Fibroblast of mammary gland (primary cell): ENCODE measurements at places on chromosomes 5 and 9.

DNA sequence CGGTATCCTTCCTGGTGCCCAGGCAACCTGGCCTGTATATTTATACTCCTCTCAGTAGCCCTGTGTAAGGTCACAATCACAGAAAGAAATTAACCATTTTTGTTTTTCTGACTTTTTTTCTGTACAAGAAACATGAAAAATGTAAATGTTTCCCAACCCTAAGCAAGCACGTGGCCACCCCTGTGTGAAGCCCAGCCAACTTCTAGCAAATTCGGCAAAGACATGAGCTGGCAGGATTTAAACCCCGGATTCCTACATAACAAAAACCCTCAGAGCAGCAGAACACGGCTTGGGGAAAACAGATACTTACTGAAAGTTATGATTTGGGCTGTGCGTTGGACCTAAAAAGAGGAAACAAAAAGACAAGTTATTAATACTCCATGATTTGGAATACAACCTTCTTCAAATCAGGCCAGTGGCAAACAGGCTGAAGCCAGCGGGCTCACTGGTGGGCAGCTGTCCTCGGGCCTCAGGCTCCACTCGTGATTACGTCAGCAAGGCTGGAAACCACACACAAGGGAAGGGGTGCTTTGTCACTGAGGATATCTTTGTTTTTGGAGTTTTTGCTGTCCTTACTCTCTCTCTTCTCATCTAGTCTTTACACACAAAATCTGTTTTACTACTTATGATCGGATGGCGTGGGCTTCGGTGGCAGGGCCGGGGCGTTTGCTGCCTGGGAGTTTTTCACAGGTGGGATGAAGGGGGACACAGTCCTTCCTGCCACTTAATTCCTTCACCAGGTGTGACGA lies 194.1 kb downstream of the ROR2 start:
- peak; percentile 34 for DNase-seq

GRCh38 chr5:68254810-68255209 lies 39.3 kb downstream of the PIK3R1 start:
- no peak for DNase-seq

DNA sequence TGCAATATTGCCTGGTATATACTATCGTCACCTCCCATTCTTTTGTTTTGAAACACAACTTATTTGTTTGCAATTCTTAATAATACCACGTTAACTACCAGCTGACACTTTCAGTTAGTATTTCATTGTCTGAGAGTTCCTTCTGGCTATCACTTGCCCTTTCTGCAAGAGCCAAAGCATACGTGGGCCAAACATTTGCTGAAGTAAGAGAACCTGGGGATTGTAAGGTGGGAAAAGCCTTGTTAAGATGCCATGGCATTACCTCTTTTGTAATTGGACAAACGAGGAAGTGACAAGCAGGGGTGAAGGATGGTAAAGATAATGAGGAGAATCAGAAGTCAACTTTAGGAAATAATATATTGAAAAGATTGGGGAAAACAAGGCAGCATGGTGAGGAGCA lies 47.7 kb downstream of the FYB1 start:
- DNase-seq: no peak

DNA sequence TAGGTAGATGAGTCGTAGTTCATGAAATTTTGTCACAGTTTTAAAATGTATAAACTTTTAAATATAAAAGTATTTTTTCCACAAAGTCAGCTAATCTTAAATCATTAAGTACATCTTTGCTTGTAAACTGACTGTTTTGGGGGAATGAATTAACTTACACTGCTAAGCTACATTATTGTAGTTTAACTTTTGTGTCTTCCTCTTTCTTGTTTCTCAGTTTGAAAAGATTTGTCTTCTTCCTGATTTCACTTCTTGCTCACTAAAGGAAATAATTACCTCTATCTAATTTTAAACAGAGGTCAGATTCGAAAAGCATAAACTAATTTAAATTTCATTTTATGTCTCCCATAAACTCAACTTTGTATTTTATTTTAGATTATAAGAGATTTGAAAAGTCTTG lies 5.7 kb downstream of the NIPSNAP3B start:
- DNase-seq: no peak

- no peak for DNase-seq
Measured at GRCh38 chr5:100694100-100694499, 158.9 kb downstream of the FAM174A start.

- DNase-seq: no peak
Measured at GRCh38 chr5:31887556-31887955, 248.6 kb downstream of the PDZD2 start.

- no peak for DNase-seq
Measured at GRCh38 chr5:115241881-115242642, 20.6 kb downstream of the PGGT1B start.

DNA sequence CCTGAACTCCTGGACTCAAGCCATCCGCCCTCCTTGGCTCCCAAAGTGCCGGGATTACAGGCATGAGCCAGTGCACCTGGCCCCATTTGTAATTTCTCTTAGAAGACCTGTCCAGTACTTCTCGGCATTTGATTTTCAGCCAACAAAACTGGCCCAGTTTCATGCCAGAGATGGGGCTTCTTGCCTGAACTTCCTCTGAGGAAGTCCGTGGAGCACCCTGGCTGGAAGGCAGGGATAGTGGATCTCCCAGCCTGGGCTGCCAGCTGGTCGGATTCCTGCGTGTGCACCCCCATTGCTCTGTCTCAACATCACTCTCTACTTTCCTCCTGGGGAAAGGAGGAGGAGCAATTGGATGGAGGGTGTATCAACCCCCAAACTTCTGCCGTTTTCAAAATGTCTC lies 39.0 kb downstream of the FAM78A start:
- no peak for DNase-seq

DNA sequence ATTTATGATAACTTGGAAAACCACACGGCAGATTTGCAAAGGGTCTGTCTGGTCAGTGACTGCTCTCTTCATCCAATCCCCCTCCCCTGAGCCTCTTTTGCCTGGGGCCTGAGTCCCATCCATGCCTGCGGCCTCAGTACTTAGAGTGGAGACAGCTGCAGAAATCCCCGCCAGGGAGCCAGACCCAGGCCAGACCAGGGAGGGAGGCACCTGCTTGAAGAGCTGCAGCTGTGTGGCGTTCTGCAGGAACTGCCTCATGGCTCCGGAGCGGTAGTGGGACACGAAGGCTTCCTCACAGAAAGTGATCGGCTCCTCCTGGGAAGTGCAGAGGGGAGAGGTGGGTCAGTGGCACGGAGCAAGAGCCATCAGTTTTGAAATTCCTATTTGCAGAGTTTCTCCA lies 101.6 kb downstream of the CRB2 start:
- DNase-seq: no peak

DNA sequence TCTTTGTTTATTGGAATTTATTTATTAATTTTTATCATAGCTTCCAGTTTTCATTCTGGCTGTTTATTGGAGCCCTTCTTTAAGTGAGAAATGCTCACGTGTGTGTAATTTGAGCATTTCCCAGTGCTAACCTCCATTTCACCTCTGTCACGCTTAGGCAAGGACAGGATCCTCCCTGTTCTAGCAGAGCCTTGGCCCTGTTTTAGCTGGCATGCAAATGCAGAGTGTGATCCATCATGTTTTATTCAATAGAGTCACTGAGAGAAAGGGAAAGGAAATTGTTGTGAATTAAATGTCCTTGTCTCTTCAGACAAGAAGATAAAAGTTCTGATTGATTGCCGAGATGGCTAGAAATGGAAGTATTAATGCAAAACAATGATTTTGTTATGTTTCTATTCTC lies 137.3 kb upstream of the ACO1 start:
- no peak for DNase-seq

DNA sequence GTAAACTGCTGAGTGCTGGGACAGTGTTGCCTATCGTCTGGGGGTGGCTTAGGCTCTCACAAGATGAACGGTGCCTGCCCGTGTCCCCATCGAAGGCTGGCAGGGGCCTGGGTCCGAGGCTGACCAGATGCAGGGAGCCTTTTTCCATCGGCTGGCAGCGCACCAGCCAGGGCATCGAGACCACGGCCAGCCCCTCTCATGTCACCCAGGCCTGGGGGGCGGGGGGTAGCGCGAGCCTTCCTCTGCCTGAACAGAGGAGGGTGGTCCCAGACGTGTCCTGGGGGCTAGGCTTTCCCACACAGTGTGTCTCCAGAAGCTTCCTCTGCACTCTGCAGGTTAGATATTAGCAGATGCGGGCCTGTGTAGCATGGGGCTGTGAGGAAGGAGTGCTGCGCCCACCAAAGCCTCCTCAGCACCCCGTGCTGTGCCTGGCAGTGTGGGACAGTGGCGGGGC lies 17.3 kb downstream of the FGD3 start:
- no peak for DNase-seq

DNA sequence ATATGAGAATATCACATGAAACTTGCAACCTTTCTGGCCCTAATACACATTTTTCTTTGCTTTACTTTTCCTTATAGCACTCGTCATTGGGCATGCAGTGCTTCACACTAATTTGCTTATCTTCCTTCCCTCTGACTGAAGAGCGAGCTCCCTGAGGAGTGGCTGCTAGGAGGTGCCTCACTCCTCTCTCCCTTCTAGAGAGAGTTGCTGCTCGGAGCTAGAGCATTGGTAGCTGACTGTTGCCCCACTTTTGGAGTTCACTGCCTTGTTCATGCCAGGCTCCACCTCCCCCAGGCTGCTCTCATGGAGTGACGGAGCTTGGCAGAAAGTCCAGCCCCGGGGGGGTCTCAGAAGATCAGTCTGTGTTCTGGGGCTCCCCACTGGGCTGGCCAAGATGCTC lies 413.2 kb downstream of the MED10 start:
- DNase-seq: no peak

DNA sequence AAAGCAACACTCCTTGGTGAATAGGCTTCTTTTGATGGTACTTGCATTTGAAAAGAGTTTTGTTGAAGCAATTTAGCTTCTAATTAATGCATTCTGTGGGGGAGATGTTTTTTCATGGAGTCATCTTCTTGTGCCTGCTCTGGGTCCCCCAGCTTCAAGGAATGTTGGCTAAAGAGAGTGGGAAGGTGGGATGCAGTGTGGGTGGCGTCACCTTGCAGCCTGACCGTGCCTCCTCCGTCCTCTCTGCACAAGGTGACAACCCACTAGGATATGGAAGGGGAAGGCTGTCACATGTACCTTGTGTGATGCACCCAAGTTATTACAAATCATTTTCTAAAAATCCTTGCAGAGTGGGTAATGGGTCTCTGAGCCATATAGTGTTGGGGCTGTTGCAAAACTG lies 70.7 kb downstream of the DAPK1 start:
- DNase-seq: no peak

DNA sequence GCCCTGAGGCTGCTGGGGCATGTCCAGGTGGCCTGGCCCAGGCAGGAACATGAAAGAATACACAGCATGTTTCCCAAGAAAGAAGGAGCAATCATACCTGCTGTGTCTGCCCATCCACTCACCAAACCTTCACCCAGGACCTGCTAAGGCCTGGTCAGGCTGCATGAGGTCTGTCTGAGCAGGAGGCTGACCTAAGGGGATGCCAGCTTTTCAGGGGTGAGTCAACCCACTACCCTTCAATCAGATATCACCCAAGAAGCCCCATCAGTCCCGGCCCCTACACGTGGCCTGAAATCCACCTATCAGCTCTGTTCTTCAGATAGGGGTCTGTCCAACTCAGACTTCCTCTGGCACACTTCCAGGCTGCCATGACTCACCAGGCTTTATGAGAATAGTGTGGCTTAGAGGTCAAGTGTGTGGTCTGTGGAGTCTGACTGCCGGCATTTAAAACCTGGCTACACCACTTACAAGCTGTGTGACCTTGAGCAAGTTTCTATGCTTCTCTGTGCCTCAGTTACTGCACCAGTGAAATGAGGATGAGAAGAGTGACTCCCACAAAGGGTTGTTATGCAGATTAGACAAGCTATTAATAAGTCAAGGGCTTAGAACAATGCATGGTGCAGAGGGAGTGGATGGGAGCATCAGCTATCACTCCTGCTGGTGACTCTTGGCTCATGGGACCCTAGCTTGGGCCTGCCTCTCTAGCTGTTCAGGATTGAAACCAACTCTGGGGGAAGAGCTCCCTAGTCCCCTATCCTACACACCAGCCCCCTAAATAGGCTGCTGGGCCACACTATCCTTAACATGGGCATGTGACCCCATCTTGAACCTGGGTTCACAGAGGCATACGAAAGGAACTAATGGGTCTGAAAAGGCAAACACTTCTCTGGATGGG lies 130.3 kb downstream of the PAX5 start:
- peak; percentile 71 for DNase-seq

GRCh38 chr9:17531642-17532254 lies 47.1 kb upstream of the SH3GL2 start:
- DNase-seq: peak; percentile 56

DNA sequence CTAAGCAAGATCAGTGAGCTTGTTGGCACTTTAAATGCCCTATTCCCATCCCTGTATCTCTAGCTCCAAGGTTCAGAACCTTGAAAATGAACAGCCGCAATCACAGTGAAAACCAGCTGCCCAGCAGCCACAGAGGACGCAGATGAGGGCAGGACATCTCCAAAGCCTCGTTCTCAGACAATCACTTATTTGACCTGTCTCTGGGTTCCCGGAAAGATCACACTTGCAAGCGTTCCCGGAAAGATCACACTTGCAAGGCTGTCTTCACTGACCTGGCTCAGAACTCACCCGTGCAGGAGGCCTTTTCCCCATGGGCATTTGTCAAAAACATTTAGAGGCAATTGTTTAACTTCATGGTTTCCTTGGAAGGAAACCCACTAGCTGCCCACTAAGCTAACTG lies 25.7 kb downstream of the IPPK start:
- no peak for DNase-seq

DNA sequence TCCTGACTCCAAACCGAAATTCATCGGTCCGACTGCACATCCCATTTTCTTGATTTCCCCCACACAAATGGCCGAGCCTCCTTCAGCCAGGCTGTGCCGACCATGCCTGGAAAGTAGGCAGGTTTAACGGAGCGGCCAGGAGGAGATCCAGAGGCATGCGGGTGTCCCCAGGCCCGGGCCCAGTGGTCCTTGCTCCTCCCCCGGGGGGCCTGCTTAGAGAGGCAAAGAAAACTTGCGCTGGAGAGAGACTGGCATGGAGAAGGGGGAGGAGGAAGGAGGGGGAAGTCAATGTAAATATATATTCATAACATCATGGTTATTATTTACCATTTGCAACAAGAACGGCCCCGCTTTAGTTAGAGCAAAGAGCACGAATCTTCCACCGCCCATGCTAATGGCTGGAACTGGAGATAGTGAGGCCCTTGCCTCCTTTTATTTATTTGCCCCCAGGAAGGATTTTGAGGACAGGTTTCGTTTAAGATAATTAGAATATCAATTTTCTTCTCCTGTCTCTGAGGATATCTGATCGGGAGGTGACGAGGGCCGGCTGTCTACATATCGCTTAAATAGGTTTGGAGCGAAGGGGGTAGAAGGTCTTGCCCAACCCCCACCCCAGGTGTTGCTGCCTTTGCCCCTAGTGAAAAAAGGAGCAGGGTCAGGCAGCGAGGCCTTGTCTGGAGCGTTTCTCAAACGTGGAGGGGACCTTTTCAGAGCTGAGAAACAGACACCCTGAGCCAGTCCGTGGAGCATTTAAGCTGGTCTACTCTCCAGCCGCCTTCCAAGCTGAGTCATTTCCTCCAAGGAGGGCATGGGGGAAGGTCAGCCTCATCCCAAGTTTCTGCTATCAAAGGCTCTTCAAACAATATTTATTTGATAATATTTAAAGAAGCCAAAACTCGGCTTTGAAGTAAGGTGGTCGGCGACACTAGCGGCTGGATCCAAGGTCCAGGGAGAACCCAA lies 2.5 kb downstream of the BARHL1 start:
- DNase-seq: peak; percentile 50

GRCh38 chr9:106637486-106637885 lies 225.5 kb upstream of the ZNF462 start:
- no peak for DNase-seq
